Activated CD8-positive, alpha-beta T cell treated with anti-CD3 and anti-CD28 coated beads, Interleukin-2, amount 10 ng/mL, durations not matched to agents 7 days and 5 days (primary cell): ENCODE measurements at places on chromosomes 1 and 21.
A peak's percentile ranks its signal among the peaks of the same experiment; 100 is the strongest.

GRCh38 chr21:45451091-45451740 lies 46.3 kb downstream of the COL18A1 start:
- no peak for DNase-seq

DNA sequence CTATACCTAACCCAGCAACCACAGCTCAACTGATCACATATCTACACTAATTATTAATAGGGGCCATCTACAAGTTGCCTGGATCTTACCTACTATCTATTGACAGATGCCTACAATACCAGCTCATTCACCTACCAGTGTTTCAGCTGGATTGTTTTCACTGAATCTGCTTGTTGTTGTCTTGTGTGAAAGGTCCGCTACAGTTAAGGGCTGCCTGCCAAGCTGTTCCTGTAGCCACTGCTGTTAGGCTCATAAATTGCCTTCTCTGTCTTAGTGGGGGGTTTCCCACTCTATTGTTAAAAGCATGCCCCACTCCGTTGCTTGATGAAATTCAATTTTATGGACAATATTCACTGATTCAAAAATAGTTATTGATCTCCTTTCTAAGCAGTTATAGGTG lies 199.7 kb upstream of the TMPRSS15 start:
- no peak for DNase-seq

DNA sequence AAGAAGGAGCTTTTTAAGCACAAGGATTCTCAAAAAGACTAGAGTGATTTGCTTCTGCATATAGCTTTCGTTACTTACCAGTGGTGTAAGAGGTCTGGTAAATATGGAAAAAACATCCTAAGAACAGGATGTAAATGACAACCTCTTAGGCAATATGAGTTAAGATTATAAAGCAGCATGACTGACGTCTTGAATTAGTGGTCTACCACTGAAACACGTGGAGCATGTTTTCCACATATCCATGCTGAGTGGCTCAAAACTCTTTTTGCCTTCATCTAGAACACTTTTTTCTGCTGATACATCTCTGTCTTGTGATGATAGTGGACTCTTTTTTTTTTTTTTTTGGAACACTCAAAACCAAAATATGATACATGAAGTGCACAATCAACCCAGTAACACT lies 44.6 kb downstream of the RCAN1 start:
- no peak for DNase-seq

- DNase-seq: no peak
These were observed 294.0 kb downstream of the LRRC40 start for GRCh38 chr1:69911301-69911801.

GRCh38 chr21:35399706-35400105 lies 350.6 kb upstream of the RUNX1 start:
- no peak for DNase-seq

- DNase-seq: no peak
These were observed 16.8 kb upstream of the PDXK start for GRCh38 chr21:43701936-43702784.

- DNase-seq: peak; percentile 62
These were observed 569 bp upstream of the WARS2 start for GRCh38 chr1:119141020-119141424.

DNA sequence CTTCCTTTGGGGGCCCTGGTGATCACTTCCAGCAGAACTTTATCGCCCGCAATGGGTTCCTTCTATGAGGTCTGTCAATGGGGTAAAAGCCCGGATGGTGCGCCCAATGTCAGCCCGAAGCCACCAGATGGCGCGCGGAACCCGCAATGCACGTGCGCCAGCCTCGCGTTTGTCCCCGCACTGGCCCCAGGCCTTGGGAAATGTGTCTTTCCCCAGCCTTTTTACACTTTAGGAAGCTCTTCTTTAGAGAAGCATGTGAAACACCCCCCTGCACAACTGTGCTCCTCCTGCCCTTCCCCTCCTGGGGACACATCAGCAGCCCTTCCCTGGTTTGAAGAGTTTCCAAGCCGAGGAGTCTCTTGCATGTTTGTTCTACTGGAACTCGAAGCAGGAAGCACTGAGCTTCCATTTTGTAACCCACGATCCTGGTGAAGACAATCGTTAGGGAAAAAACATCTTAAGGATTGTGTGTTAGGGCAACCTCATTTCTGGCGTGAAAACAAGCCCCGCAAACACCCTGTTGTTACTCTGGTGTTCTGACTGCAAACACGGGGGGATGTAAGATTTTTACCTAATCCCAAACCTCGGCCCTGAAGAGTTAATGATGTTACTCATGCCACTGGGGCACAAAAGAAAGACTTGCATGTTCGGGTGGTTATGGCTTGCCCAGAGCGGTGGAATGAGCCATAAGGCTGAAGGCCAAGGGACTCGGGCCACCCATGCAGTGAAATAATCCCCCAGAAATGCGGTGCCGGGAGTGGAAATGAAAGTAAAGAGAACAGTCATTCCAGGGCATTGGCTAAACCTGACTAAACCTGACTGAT lies 20.4 kb upstream of the TARBP1 start:
- DNase-seq: peak; percentile 88

DNA sequence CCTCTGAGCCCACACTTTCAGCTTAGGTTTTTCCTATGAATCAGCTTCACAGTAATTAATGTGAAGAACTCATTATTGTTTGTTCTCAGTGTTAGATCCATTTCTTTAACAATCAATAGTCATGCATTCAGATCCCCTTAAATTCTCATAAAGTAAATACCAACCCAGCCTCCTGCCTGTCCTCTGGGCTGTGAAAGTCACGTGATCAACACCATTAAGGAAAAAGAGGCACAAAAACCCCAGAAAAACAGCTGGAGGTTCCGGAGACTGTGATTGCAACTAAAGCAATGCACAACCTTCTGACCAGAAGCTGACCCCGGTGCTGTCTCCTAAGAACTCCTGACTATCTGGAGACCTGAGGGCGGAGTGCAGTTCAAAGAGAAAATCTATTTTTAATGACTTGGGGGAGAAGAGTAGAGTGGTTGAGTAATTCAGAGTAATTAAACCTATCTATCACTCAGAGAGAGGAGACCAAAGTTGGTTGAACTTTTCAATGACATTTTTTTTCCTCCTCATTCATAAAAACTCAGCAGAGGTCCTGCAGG lies 132.5 kb downstream of the PLXNA2 start:
- DNase-seq: no peak

GRCh38 chr1:179083533-179083932 lies 1.7 kb downstream of the TOR3A start:
- DNase-seq: no peak

GRCh38 chr1:244409701-244410100 lies 42.0 kb downstream of the ADSS2 start:
- no peak for DNase-seq

- no peak for DNase-seq
These were observed 1353.2 kb upstream of the ADGRL2 start for GRCh38 chr1:80447526-80447925.

DNA sequence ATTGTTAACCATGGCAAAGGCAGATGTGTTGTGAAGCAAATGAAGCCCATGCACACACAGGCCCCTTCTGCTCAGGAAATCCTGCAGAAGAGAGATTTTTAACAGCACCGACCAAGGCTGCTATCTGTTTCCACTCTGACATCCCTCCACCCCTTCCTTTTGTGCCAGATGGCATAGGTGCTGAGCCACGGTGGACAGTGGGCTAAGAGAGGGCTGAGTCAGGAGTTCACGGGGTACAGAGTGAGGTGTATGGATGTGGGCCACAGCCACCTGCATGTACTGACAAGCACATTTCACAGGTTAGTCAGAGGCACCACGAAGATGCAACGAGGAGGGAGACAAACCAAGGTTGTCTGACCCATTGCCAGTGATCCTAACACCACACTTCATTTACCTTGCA lies 9.5 kb downstream of the RSPH1 start:
- no peak for DNase-seq

DNA sequence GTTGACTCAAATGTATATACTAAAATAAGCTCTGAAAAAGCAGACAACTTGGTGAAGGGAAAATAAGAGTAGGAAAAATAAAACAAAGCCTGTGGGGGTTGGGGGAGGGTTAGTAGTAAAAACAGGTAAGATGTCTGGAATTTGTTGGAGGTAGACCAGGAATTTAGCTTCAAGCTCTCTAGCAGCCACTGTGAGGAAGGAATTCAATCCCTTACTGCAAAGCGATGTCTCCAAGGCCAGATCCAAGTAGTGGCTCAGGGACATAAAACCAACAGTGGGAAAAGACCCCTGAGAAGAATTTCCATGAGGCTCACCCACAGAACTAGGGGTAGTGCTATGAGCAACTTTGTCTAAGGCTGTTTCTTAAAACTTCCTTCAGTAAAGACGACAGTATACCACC lies 7.8 kb downstream of the ANGPTL7 start:
- no peak for DNase-seq

- no peak for DNase-seq
These were observed 537 bp downstream of the RHBDL2 start for GRCh38 chr1:38941093-38941492.

GRCh38 chr1:39105841-39106765 lies 80.0 kb downstream of the NDUFS5 start:
- DNase-seq: peak; percentile 29

DNA sequence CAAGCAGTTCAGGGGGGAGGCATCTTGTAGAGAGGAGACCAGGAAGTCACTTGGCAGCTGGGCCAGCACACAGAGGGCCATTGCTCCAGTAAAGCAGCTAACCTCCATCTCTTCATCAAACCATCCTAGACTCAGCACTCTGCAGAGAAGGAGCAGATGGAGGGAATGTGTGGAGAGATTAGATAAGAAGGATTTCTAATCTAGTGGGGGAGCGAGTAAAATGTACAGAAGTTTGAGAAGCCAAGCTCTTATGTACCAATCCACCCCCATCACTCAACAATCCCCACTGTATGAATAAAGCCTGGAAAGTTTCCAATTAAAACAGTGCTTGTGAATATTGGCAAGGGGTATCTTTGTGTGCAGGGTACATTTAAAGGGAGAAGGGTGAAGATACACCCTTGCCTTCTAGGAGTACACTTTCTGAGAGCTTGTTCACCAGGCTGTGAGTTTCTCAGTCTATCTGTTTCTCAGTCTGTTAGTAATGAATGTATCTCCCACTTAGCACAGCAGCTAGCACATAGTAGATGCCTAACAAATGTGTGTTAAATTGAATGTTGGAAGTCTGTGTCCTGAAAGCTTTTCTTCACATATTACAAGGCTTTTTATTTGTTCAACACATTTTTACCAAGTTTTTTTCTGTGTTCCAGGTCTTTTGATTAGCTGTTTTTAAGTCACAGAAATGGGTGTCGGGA lies 142.7 kb upstream of the UBE2U start:
- DNase-seq: no peak

- no peak for DNase-seq
These were observed 49.3 kb downstream of the ADAMTS1 start for GRCh38 chr21:26795866-26796329.

- no peak for DNase-seq
These were observed 93.2 kb downstream of the CCDC185 start for GRCh38 chr1:223486366-223486765.

DNA sequence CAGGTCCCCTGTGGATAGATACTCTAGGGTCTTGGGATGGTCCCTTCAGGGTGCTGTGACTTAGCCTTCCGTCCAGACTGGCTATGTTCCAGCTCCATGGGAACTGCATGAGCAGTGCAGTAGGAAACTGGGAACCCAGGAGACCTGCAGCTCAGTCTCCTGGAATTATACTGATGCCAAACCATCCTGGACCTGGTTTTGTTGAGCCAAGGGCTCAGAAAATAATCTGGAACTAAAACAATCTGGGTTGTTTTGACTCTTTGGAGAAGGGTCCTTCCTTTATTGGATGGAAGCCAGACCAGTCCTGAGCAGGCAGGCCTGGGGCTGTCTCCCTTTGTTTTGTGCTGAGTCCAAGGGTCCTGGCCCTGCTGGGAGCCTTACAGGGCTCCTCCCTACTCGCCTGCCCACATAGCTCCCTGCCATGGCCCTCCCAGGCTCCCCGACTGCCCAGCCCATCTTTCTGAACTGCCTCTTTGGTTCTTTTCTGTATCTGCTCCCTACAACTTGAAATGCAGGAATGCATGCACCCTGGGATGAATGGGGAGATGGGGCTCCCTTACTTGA lies 1.2 kb downstream of the IPO13 start:
- no peak for DNase-seq

- DNase-seq: no peak
These were observed 440.9 kb upstream of the LRRC7 start for GRCh38 chr1:69126796-69127195.

- no peak for DNase-seq
These were observed 5.2 kb downstream of the TXLNA start for GRCh38 chr1:32184650-32185049.

GRCh38 chr1:180231506-180231921 lies 1.4 kb downstream of the LHX4 start:
- no peak for DNase-seq

- no peak for DNase-seq
These were observed 38.5 kb downstream of the ZBTB8OS start for GRCh38 chr1:32611859-32612188.

- no peak for DNase-seq
These were observed 26.2 kb downstream of the MPZL1 start for GRCh38 chr1:167747988-167748387.

DNA sequence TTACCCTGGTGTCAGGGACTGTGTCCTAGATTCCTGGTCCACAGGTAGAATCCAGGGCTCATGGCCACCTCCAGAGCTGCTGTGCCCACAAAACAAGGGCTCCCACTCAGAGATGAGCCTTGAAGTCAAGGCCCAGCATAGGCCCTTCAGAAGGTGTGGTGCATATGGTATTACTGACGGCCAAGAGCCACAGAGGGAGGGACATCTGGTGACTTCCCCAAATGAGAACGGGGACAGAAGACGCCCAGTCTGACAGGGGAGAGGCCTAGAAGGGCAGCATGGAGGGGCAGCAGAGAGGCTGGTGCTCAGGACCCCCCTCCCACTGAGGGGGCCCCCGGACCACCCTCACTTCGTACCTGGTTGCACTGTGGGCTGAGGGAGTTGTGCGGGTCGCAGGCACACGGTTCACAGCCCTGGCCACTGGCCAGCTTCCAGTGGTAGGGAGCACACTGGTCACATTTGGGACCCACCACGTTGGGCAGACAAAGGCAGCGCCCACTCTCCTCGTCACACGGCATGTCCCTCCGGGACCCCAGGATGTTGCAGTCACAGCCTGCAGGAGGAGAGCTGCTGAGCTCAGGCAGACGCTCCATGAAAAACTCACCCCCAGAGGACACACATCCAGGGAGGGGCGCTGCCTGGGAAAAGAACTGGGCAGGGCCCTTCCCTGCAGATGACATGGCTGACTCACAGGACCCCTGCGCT lies 25.0 kb downstream of the LAMB3 start:
- no peak for DNase-seq

- DNase-seq: no peak
These were observed 2.8 kb upstream of the ABCG1 start for GRCh38 chr21:42215942-42216725.
